Coronary artery (tissue), 2 donors: ENCODE measurements at places on chromosomes 6 and 20.
A peak's percentile ranks its signal among the peaks of the same experiment; 100 is the strongest.

GRCh38 chr6:44423306-44423705 is 35.8 kb downstream of the CDC5L start:
- DNase-seq = no peak

- no peak for DNase-seq
Observed at GRCh38 chr6:47076422-47077344, 34.6 kb upstream of the ADGRF1 start.

DNA sequence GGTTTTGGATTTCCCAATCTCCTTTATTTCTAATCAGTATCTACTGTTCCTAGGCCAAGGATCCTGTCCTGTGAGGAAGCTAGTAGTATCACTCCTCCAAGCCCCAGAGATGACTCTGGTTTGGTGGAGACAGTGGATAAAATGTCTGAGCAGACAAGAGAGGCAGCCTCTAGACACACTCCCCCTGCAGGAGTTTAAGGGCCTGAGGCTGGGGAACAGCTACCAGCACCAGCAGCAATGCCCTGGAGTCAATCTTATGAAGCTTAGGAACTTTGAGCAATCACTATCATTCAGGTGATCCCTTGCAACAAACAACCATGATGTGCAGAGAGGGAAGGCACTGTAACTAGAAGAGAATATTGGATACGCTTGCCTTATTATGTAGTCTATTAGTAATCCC is 384.7 kb upstream of the ID4 start:
- DNase-seq = no peak

DNA sequence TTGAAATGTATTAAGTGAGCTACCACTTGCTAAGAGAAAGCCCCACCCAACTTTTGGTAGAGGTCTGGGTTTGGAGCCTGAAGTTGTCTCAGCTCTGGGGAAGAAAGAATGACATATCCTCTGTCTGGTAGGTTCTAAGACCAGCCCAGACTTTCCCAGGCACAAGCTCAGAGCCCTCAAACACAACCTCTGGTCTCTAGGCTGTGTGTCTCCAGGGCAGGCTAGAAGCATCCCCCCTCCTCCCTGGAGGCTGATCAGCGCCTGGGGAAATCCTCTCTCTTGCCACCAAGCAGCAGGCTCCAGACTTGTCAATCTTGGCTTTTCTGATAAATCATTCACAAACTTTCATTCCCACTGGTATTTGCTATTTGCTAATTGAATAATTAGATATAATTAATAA is 226.5 kb upstream of the CST7 start:
- peak; percentile 29 for DNase-seq

- DNase-seq = no peak
Observed at GRCh38 chr6:1296542-1296941, 15.4 kb upstream of the FOXQ1 start.

DNA sequence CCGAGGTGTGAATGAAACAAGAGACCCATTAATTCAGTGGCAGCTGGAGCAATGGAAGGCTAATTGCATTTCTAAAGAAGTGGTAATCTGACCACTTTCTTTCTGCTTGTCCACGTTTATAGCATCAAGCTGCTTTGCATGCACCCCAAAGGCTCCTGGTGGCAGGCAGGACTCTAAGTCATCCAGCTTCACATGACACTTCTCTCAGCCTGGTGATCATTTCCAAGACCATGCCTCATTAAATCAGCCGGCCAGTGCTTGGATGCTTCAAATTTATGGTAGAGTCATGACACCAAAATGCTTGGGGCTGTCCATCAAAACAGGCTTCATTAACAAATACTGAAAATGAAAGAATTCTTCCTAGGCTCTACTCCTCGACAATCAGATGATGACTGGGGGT is 614.9 kb downstream of the DOK5 start:
- DNase-seq = no peak

- DNase-seq = no peak
Observed at GRCh38 chr20:50138479-50139393, 14.8 kb downstream of the PEDS1 start.

GRCh38 chr6:42269974-42270510 is 52.4 kb upstream of the MRPS10 start:
- DNase-seq = no peak

- DNase-seq = no peak
Observed at GRCh38 chr20:59411170-59411569, 110.8 kb downstream of the EDN3 start.

- DNase-seq = no peak
Observed at GRCh38 chr6:122654012-122654411, 43.8 kb downstream of the PKIB start.

DNA sequence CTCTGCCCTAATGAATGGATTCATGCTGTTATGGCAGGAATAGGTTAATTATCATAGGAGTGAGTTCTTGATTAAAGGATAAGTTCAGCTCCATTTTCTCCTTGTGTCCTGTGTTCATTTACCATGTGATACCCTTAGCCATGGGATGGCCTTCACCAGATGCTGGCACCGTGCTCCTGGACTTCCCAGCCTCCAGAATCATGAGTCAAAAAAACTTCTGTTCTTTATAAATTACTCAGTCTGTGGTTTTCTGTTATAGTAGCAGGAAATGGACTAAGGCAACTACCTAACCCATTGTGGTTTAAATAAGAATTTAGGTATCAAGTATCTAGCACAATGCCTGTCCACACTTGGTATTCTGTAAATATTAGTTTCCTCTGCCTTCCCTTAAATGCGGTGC is 223.5 kb downstream of the MEI4 start:
- DNase-seq = no peak

- DNase-seq = no peak
Observed at GRCh38 chr6:170236131-170236836, 54.6 kb downstream of the DLL1 start.

- no peak for DNase-seq
Observed at GRCh38 chr6:124872361-124873065, 89.7 kb upstream of the RNF217 start.

GRCh38 chr6:111086685-111087084 is 618 bp upstream of the SLC16A10 start:
- no peak for DNase-seq

- no peak for DNase-seq
Observed at GRCh38 chr20:4702562-4703280, 19.0 kb upstream of the PRND start.

DNA sequence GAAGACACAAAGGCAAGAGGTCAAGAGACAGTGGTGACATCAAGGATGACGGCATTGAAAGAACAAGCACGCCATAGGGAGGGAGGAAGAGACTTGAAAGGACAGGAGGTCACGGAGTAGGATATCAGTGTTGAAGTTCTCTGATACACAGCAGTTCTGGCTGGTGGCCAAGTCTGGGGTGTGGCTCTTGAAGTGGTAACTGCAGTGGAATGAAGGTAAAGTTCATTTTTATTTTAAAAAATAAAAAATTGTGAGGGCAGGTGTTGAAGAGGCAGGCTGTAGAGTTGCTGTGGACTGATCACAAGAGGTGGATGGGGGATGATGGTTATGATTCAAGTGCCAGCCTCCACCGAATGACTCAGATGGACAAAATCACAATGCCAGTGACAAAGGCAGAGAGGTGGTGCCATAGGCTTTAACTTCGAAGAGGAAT is 53.2 kb upstream of the BMP2 start:
- no peak for DNase-seq

DNA sequence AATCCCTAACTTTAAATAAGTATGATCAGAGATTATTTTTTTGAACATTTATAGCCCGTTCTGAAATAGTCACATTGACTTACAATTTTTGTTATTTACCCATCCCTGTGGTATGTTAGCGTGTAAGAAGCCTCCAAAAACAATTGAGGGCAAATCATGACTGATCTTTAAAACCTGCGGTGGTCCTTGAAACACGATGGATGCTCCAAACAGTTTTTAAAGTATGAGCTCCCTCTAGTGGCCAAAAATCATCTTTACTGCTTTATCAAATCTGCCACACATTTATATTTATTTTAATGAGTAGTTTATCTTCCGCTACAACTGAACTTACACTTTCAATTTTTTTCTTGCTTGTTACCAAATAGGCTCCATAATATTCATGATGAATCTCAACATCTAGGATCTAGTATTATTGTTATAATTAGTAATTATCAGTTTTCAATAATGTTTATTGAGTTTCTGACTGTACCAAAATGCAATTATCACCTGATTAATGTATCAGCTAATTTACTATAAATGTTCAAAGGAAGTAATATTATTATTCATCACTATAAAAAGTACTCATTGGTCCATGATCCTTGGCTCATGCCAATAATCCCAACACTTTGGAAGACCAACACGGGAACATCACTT is 52.2 kb downstream of the MARCKS start:
- no peak for DNase-seq

GRCh38 chr6:168546151-168546550 is 105.2 kb downstream of the SMOC2 start:
- DNase-seq = no peak

GRCh38 chr6:69012211-69012610 is 377.1 kb downstream of the ADGRB3 start:
- DNase-seq = no peak

GRCh38 chr6:30060606-30061091 is 416 bp upstream of the POLR1H start:
- no peak for DNase-seq

DNA sequence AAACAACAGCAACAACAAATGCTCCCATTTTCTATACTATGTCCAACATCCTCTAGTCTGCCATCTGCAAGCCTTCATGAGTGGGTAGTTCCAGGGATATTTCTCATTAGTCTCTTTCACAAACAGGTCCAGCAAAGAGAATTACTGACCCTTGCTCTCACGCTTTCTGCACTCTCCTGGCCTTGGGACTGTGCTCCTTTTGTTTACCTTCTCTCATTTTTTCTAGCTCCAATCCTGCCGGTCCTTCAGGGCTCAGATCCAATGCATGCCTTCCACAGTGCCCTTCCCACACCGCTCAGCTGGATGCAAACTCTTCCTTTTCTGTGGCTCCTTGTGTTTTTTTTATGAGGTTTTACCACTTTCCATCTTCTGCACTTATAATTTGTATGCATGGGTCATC is 47.2 kb downstream of the ADTRP start:
- DNase-seq = no peak

DNA sequence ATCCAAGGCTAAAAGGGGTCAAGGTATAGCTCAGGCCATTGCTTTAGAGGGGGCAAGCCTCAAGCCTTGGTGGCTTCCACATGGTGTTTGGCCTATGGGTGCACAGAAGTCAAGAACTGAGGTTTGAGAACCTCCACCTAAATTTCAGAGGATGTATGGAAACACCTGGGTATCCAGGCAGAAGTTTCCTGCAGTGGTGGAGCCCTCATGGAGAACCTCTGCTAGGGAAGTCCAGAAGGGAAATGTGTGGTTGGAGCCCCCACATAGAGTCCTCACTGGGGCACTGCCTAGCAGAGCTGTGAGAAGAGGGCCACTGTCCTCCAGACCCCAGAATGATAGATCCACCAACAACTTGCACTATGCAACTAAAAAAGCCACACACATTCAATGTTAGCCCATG is 678.7 kb upstream of the ADGRB3 start:
- DNase-seq = no peak

DNA sequence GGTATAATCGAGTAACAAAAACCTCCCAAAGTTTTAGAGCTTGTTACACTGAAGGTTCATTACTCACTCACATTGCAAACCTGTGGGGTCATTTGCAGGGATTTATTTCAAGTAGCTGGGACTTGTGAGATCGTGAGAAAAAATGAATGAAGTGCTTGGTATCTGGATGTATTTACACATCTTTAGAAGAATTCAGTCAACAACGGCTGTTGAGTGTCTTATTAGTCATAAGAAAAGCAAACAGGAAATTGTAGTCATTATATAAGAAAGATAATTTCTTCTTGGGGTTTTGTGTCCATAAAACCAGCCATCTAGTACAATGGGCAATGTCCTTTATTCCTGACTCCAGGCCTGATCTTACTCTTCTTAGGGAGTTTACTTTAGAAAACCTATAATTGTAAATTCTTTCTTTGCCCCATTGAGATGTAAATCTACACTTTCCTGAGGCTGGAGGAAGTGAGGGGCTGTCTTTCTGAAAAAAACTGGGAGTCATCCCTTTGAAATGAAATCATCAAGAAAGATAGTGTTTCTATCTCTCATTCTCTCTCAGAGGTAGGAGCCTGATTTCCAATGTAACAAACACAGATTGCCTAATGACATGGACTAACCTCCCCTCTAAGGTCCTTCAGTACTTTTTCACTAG is 202.5 kb upstream of the ASCC3 start:
- DNase-seq = no peak

- DNase-seq = no peak
Observed at GRCh38 chr6:140567466-140567865, 1193.0 kb upstream of the CITED2 start.
